Fibroblast of villous mesenchyme (primary cell): ENCODE measurements at places on chromosomes 5 and 9. TPM values are rescaled to one million over a fixed set of nuclear protein-coding genes. Genes with fewer than 3 reads are reported as not detected.

DNA sequence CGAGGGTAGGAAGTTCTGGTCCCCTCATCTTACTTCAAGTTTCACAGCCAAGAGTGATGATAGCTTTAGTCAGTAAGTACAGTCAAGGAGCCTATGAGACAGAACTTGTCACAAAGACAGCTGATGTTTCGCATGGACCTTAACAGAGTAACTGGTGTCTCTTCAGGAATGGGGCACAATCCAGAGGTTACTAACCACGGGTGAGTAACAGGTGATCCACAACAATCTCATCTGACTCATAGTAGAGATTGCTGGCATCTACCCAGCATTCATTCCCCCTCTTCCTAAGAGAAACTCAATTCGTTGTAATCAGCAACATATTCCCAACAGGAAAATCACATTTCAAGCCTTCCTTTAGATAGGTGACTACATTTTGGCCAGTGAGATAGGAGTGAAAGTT, 126.7 kb downstream of the SNX18 start:
- no peak for DNase-seq

GRCh38 chr5:10649666-10650380, 86.0 kb downstream of the ANKRD33B start:
- no peak for DNase-seq

- DNase-seq, result no peak
Observed at GRCh38 chr9:18129809-18130334, 344.1 kb upstream of the ADAMTSL1 start.

DNA sequence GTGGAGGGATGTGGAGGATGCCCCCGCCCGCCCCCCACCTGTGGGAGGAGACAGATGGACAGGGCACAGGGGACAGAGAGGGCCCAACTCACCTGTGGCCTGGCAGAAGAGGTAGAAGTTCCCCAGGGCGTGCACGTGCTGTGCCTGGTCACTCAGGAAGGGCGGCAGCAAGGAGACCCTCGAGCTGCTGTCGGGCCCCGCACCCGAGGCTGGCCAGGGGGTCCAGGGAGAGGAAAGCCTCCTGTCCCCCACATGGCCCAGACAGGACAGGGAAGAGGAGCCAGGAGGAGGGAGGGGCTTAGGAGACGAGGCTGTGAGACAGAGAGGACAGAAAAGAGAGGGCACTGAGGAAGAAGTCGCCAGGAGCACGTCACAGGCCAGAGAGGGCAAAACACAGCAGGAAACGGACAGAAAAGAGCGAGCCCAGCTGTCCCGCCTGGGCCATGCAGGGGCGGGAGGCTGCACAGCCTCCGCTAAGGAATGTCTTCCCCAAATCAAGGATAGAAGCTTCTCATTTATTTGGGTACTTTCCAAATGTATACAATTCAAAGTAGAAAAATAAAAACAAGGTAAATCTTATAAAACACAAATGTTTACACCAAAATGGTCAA, 58.5 kb downstream of the SECISBP2 start:
- DNase-seq, result no peak

- no peak for DNase-seq
Observed at GRCh38 chr5:101539315-101539714, 636.2 kb upstream of the ST8SIA4 start.

Gene SAXO1
- not detected in 2 replicates for total RNA-seq

Gene FGD3
- total RNA-seq, result under 0.01 TPM in 1 of 2 replicates, not detected in the other
